Bronchial epithelial cell (primary cell): ENCODE measurements at places on chromosomes 12 and 14. TPM values are rescaled to one million over a fixed set of nuclear protein-coding genes. Genes with fewer than 3 reads are reported as not detected.

The MAP1LC3B2 gene
- total RNA-seq: 0.79 and 1.8 TPM in 2 replicates

The SERPINA1 gene
- total RNA-seq: 0.26 and 0.51 TPM in 2 replicates

The KRT80 gene
- total RNA-seq: 14.7 and 66.4 TPM in 2 replicates

The CCDC197 gene
- not detected in 2 replicates for total RNA-seq

The TPH2 gene
- total RNA-seq: not detected in 2 replicates

The FLRT2 gene
- total RNA-seq: 7.1 and 14.8 TPM in 2 replicates

The LUM gene
- total RNA-seq: 0.38 and 14.2 TPM in 2 replicates

The LPAR5 gene
- total RNA-seq: 2.1 and 4.1 TPM in 2 replicates

The SLC16A7 gene
- 8.8 and 10.0 TPM in 2 replicates for total RNA-seq
